BJ (cell line): ENCODE measurements at places on chromosomes 2 and 18.
A peak's percentile ranks its signal among the peaks of the same experiment; 100 is the strongest.

- DNase-seq: no peak
Observed at GRCh38 chr2:11703700-11704099, 33.7 kb upstream of the NTSR2 start.

DNA sequence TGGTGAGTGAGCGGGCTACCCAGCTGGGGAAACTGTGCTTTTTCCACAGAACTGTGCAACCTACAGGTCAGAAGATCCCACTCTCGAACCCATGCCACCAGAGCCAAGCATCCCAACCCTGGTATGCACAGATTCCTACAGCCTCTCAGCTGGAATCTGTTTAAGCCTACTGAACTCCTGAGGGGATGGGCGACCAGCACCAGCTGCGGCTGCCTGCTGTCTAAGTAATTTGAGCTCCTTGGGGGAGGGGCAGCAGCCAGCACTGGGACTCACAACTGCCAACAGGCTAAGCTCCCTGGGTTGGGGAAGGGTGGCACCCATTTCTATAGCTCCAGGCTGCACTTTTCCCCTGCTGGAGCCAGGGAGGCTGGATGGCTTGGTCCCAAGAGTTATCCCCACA is 11.8 kb downstream of the CYP27C1 start:
- DNase-seq: no peak

DNA sequence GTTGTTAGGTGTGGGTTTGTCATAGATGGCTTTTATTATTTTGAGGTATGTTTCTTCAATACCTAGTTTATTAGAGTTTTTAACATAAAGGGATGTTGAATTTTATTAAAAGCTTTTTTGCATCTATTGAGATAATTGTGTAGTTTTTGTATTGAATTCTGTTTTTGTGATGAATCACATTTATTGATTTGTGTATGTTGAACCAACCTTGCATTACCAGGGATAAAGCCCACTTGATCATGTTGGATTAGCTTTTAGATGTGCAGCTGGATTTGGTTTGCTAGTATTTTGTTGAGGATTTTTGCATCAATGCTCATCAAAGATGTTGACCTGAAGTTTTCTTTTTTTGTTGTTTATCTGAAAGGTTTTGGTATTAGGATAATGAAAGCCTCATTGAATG is 328.2 kb downstream of the ADCYAP1 start:
- DNase-seq: no peak

GRCh38 chr2:179393481-179393880 is 128.8 kb upstream of the SESTD1 start:
- DNase-seq: no peak

- DNase-seq: no peak
Observed at GRCh38 chr2:24163601-24164000, 11.3 kb upstream of the FAM228A start.

- no peak for DNase-seq
Observed at GRCh38 chr2:238513346-238513745, 86.6 kb downstream of the ASB1 start.

- DNase-seq: no peak
Observed at GRCh38 chr18:79962311-79962710, 2.1 kb upstream of the HSBP1L1 start.

GRCh38 chr18:55778788-55779690 is 191.0 kb upstream of the TCF4 start:
- no peak for DNase-seq

GRCh38 chr18:70299393-70299792 is 10.5 kb downstream of the SOCS6 start:
- DNase-seq: no peak

DNA sequence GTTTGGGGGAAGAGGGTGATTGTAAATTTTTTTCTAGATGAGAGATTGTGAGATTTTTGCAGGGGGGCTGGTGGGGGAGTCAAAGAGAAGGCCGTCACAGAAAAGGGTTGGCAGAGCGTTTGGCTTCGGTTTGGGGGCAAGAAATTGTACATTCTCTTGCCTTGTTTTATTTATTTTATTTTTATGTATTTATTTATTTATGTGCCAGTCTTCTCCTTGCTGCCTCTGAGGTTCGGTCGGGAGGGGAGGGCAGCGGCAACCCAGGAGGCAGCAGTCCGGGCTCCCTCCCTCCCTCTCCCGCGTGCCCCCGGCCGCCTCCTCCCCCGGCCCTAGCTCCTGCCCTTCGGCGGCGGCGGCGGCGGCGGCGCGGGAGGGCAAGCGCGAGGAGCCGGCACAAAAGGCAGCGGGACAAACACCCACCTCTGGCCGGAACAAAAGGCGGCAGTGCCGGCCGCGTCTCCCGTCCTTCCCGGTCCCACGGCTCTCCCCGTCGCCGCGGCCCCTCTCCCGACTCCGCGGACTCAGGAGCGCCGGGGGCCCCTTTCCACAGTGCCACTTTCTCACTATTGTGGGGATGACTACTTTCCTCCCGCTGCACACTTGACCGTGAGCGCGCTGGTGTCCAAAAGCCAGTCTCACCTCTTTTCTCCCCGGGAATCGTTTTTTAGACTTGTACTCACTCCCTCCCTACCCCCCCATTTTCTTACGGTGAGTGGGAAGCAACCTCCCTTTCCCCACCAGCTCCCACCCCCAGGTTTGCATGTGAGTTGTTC is 1.2 kb downstream of the BCL11A start:
- no peak for DNase-seq

- no peak for DNase-seq
Observed at GRCh38 chr18:4412286-4412685, 42.8 kb downstream of the DLGAP1 start.

DNA sequence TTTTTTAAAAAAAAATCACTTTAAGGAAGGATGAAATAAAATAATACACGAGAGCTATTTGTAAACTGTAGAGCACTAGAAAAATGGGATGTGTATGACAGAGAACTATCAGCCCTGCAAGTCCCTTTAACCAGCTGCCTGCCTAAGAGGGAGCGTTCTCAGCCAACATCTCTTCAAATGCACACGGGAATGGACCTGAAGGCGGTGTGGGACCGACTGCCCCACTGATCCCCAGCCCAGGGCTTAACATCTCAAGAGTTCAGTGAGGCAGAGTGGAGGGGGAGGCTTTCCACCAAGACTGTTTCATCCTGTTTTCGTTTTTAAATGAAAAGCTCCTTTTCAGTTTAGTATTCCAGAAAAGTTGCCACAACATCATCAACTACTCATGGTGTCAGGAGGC is 2.2 kb downstream of the INPP4A start:
- no peak for DNase-seq

- no peak for DNase-seq
Observed at GRCh38 chr2:200357845-200358244, 51.4 kb downstream of the SPATS2L start.

GRCh38 chr18:72675394-72675793 is 131.3 kb upstream of the CBLN2 start:
- no peak for DNase-seq

- DNase-seq: no peak
Observed at GRCh38 chr18:26307161-26307773, 81.0 kb downstream of the TAF4B start.

DNA sequence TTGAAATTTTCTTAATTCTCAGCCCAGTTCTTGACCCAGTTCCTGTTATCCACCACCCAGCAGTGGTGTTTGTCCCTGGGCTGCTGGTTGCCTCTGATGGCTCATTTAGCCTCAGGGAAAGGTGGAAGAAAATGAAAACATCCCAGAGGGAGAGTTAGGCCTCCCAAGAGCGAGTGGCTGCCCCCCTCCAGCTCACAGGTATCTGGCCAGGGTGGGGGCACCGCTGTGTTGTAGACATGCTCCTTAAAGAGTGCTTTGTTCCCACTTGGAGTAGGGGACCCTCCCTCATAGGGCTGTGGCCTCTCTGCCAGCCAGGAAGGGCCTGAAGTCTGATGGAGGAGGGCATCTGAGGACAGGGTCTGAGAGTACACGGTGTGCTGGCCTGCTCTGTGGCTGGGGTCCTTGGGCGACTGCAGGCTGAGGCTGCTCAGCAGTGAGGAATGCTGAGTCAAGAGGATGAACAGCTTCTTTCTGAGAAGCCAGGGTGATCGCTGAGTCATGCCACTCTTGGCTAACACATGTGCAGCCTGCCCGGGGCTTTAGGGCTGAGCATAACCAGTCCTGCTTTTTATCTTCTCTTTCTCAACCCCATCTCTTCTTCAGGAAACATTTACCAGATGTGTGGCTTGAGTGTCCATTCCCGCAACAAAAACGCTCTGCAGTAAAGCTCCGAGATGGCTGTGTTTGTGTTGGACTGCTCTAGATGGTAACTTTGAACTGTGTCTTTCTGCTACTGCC is 72.3 kb downstream of the IL1R2 start:
- peak; percentile 95 for DNase-seq

- no peak for DNase-seq
Observed at GRCh38 chr18:48219810-48220499, 189.2 kb downstream of the ZBTB7C start.

- DNase-seq: no peak
Observed at GRCh38 chr2:141187075-141187439, 943.8 kb downstream of the LRP1B start.

DNA sequence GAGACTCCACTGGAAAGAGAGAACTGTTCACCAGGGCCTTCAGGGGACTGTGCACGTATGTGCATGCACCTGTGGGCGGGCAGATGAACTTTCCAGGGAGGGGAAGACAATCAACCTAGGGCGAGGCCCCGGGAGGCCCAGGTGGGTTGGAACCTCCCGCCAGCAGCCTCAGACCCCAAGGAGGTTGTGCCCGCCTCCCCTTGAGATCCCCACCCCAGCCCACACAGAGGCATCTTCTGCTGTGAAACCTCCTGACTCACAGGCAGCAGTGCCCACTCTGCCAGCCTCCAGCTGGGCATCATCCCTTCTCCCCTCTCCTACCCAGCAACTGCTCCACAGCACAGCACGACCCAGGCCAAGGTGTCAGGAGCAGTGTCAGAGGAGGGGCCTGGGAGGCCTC is 54.4 kb downstream of the FAM178B start:
- DNase-seq: no peak

GRCh38 chr2:204763974-204764703 is 218.9 kb downstream of the PARD3B start:
- DNase-seq: no peak

DNA sequence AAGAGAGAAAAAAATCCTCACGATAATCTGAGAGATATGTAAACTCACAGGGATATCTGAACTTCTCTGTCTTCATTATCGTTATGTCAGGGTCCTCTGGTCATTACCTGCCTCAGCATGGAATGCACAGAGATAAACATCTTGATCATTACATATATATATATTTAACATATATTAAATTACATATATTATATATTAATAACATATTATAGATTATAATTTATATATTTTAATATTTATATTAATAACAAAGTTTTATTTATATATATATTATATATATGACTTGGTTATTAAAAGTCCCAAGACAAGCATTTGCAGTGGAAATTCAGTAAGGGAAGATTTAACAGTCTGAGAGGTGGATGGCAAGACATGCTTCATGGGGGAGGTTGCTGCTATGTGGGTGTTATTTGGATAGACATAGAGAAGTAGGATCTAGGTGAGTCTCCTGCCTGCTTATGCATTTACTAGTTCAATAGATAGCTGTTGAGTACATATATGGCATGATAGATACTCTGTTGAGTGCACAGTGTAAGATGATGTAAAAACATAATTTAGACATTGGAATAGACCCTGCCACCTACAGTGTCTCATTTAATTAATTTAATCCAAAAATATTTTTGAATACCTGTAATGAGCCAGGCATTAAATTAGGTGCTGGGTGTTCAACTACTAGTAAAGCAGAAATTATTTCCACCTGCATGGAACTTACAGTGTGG is 255.2 kb downstream of the RAD51AP2 start:
- no peak for DNase-seq

DNA sequence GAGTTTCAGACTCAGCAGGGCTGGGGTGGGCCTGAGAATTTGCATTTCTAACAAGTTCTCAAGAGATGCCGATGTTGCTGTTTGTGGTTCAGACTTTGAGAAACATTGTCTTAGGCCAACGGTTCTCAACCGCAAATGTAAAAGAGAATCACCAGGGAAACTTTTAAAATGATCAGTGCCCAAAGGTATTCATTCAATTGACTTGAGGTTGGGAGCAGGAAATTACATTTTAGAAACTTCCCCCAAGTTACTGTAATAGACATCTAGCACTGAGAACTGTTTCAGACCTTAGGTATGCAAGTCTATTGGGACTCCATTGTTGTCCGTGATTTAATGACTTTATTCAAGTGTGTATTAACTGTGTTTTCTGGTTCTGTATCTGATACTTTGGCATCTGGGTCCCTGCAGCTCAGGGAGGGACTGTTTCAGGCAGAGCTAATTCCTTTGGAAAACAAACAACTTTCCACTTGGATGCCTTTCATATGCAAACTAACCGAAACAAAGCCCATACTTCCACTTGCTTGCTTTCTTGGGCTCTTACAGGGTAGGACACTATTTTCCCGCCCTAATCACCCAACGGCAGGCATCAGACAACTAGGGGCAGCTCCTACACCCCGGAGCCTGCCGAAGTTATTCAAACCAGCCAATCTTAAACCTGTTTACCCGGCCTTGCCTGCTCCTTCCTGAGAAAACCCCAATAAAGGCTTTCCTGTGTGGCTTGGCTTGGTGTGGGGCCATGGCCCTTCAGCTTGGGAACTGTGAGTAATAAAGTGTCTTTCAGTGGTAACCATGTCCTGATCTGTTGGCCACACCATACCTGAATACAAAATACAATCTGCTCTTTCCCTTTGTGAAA is 97.6 kb downstream of the POLE4 start:
- no peak for DNase-seq

GRCh38 chr18:50790948-50791347 is 28.9 kb downstream of the MRO start:
- DNase-seq: no peak

DNA sequence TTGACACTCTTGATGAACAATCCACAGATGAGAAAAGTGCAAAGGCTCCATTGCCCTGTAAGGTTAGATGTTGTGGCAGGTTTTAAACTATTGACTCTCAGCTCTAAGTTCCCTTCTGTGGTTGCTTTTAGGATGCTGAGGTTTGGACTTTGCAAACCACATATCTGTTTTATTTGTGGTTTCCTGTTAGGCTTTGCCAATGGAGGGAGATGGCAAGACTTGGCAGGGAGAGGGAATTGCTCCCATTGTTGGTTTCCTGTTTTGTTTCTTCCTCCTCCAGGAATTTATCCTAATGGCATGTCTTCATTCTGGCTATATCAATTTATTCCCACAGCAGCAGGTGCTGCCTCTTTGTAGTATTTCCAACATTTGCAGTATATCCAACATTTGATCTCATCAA is 772.3 kb downstream of the LRRTM4 start:
- no peak for DNase-seq

- no peak for DNase-seq
Observed at GRCh38 chr2:239096676-239097427, 249.0 kb downstream of the TWIST2 start.

- DNase-seq: no peak
Observed at GRCh38 chr18:48676756-48677368, 138.0 kb downstream of the CTIF start.

DNA sequence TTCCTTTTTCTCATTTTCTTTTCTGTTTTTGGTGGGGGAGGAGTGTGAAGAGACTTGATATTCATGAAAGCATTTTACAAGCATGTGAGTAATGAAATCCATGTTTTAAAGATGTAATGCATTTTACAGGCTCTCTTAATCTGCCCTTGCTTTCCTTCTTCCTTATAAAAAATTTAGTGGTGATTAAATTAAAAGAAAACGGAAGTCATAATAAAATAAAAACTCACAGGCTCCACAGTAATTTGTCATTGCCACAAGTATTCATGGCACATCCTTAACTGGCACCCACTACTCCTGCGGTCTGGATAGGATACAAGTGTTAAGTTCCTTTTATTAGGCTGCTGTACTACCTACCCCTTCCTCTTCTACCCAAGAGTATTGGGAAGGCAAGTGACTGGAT is 241.2 kb downstream of the SLC4A3 start:
- peak; percentile 56 for DNase-seq
